ENCODE measurements at places on chromosomes 6 and 20.

GRCh38 chr20:24519476-24519875 lies 50.0 kb downstream of the SYNDIG1 start:
- no peak for DNase-seq

DNA sequence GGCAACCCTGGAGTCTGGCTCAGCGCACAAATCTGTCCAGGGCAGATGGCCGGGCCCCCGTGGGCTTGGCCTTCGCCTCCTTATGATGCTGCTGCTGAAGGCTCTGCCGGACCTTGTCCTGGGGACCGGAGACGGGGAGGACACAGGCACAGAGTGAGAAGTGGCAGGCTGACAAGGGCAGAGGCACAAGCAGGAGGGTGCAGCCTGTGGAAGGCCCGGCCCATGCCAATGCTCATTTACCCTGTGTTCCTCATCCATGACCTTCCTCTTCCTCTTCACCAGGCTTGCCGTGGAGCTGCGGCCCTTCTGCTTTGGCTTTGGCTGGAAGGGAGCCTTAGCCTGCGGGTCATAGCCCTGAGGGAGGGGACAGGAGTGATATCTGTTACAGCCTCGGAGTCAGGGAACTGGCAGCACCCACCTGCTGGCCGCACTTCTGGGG lies 2.4 kb downstream of the B3GALT4 start:
- no peak for DNase-seq

DNA sequence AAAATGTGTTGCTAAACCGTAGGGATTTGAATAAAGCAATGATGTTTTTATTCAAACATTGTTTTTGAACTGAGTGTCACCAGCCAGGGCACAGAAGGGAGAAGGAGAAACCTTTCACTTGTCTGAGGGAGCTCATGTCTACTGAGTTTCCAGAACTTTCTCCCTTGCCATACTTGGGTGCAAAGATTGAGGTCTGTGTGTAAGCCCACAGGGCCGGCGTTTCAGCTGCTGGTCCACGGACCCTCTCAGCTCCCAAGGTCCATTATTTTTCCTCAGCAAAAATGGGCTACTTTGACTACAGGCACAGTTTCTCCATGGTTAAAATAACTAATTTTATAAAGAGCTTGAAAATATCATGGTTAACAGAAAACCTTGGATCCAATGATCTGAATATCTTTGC lies 32.6 kb downstream of the PSMG4 start:
- no peak for DNase-seq

GRCh38 chr20:49252556-49253350 lies 25.1 kb downstream of the ZNFX1 start:
- DNase-seq, result no peak

DNA sequence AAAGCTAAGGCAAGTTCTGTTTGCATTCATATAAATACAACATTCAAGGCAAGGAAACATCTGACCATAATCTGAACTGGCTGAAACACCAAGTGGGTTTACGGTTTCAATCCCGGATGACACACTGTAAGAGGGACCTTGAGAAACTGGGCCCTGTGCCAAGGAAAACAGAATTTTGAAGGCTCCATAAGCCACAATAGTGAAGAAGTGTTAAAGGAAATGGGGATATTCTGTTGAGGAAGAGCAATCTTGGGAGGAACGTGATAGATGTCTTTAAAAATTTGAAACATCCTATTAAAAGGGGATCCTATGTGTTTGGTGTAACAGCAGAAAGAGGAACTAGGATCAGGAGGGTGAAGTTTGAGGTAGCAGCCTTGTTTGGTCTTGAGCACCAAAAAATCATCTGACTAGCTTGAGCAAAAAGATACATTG lies 82.4 kb upstream of the TAB2 start:
- no peak for DNase-seq

GRCh38 chr20:37133952-37134351 lies 38.2 kb upstream of the RBL1 start:
- no peak for DNase-seq

DNA sequence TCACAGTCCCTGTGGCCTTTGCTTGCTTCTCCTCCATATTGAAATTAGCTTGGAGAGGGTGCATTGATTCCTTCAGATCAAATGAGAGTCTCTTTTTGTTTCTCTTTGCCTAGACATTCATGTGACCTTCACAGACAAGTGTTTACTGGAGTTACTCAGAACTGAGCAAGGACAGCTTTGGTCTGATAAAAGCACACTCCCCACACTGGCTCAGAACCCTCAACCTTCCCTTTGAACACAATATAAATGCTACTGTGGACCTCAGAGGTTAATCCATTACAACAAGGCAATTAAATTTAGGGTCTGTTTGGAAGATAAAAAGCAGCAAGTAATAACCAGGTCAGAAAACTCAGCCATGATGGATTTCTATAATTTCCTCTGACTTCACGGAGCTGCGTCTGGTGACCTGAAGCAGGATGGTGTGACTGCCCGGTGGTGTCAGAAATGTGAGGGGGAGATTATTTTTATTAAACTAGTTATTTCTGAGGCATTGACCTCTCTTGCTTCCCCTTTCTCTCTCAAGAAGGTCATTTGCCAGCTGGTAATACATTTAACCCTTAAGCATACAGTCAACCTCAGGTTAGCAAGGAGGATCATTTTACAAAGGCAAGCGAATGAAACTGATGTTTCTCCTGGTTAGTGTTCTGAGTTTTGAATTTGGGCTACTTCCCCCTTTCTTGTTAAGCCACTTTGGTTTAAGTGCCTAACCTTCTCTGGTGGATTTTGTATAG lies 208.2 kb downstream of the CLIC5 start:
- DNase-seq, result no peak

DNA sequence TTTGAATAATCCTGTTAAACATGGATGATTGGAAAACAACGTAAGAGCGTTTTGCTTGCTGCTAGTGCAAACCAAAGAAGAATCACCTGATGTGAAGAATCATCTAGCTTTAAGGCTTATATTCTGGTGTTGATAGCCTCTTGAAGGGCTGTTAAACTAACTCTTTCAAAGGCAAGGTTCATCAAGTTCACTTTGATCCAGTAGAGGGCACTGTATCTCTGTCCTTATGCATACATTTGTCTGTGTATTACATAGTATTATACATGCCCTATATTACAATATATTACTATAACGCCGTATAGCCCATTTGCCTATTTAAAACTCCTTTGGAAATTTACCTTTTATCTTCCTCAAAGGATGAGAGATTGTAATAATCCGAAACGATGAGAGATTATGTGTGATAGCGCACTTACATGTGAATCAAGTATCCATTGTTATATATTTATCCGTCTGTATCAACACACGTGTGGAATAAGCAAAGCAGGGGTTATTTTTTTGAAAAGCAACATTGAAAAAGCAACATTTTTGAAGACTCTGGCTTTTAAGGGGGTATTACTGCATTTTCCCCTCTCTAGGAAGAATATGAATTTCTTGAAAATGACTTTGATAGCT lies 50.8 kb upstream of the NRN1 start:
- DNase-seq, result peak; percentile 34

DNA sequence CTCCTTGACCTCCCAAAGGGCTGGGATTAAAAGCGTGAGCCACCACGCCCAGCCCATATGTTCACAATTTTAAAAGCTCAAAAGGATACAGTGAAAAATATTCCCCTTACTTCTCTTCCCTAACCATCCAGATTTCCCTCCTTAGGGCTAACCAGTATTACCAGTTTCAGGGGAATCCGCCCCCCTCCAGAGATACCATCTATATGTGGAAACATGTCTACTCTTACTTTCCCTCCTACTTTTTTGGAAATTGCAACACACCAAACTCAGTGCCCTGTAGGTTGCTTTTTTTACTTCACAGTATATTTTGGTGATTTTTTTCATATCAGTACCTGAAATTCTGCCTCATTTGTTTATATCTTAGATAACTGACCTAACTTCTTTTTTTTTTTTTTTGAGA lies 6.9 kb upstream of the RPL10A start:
- no peak for DNase-seq

GRCh38 chr6:23174781-23175361 lies 605.5 kb downstream of the HDGFL1 start:
- no peak for DNase-seq

GRCh38 chr6:119233312-119233984 lies 116.1 kb downstream of the MAN1A1 start:
- no peak for DNase-seq
